ENCODE measurements at places on chromosomes 1 and 21.

DNA sequence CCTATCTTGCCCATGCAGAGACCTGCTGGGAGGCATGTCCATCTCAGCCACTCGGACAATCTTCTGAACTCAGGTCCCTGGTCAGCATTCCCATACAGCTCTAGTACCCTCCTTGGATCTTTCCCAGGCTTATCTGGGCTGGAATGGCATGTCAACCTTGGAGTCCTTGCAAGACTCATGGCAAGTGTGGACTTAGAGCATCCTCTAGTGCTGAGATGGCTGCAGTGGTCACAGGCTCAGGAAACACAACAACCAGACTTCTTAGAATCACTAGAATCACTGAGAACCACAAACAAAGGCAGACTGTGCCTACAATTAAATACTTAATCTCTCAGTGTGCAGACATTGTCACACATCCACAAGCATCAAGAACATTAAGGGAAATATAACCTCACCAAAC is 73.1 kb upstream of the TSHB start:
- no peak for DNase-seq

DNA sequence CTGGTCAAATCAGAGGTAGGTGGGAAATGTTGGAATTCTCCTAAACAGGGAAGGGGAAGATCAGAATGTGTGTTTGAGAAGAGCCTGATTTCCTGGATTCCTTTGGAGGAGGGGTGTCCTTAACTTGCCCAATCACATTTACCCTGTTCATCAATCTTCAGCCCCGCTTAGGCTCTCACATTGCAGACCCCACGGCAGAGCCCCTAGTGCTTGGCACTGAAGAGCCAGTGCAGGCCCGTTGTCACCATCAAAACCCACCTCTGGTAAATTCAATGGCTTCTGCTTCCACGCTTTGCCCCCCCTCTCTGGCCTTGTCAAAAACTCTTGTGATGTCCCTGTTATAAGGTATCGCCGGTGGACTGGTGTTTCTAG is 2.3 kb downstream of the AGPAT3 start:
- no peak for DNase-seq

- DNase-seq, result no peak
Observed at GRCh38 chr1:111990026-111990877, 784 bp upstream of the KCND3 start.

DNA sequence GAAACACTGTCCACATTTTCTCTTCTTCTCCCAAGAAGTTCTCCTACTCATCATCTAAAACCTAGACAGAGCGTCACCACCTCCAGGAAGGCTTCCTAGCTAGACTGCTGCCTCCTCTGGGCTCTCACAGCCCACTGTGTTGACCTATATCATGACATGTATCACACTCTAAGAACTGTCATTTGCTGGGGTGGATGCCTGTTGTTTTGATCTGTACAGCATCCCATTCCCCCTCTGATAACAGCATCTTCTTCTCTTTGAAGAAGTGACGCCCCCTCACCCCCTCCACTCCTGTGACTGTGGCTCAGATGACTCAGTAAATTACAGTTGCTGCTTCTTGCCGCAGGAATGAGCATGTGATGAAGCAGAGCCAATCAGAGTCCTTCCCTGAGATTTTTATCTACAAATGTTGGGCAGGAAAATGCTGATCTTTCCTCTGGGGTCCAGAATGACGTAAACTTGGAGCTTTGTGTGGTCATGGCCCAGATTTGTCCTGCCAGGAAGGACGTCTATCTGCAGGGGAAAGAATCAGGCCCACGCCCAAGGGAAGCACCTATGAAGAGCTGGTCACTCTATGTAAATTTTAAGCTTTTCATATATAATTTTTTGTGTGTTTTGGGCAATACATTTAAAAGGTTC is 28.0 kb upstream of the FOXO6 start:
- DNase-seq, result no peak

DNA sequence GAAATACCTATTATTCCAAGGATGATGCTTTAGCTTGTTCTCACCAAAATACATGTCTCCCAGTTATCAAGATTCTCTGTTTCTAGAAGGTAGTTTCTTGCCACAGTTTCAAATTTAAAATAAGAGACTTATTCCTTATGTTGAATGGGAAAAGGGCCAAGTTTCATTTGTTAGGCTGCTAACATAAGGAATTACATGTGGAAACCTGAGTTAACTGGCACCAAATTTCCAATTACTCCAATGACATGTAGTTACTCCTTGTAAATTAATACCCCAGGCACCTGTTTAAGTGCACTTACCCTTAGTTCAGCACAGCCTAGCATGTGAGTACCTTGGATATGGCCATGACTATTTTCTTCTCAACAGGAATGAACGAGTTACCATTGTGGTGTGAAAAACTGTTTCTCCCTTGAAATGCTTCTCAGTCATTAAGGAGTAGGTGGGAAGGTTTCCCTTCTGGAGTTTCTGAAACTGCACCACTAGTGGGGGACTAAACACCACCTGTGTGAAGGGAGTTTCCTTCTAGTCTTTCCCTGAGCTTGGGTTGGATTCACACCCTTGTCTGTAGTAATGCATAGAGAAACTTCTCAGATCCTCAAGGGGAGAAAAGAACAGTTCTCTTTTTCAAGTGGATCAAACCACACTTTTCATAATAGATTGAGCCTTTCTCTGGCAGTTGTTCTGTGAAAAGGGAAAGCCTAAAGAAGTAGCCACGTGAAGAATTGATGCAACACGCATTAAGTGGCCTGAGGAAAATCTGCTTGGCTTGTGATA is 32.3 kb upstream of the LRRC8C start:
- DNase-seq, result no peak

DNA sequence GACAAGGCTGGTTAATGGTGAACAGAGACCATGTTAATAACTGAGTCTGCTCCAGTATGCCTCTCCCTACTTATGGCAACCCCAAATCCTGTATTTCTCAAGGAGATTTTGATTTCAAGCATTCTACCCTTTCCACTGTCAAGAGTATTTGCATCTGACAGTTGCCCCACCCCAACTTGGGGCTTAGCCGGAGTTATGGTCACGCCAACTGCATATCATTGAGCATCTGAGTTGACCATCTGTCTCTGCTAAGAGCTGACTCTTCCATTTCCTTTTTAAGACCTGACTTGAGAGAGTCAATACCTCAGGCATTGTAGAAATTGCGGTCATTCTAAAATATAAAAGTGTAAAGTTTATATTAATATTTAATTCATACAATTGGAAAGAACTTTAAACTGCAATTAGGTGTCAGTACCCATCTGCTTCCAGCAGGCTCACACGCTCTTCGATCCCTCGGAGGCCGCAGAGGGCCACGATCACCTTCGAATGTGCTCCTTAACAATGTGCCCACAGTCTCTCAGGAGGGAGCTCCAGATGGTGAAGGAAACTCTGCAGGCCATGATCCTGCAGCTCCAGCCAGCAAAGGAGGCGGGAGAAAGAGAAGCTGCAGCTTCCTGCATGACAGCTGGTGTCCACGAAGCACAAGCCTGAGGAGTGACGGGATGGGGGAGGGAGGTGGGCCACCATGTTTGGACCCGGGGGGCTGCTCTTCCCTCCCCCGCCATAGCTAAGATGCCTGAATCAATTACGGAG is 409.8 kb downstream of the DISC1 start:
- DNase-seq, result no peak

- DNase-seq, result no peak
Observed at GRCh38 chr1:11479375-11479979, 522 bp downstream of the DISP3 start.

GRCh38 chr1:19071674-19072281 is 115.3 kb upstream of the IFFO2 start:
- DNase-seq, result no peak

GRCh38 chr21:29658934-29659203 is 280.9 kb downstream of the GRIK1 start:
- no peak for DNase-seq

GRCh38 chr1:25030674-25031589 is 100.9 kb upstream of the RUNX3 start:
- peak; percentile 70 for DNase-seq

- DNase-seq, result no peak
Observed at GRCh38 chr1:66274634-66275033, 259.3 kb upstream of the SGIP1 start.
